Type B pancreatic cell (in vitro differentiated cells): ENCODE measurements at places on chromosomes 13 and 19.

GRCh38 chr19:33653684-33654083 is 31.9 kb downstream of the CHST8 start:
- no peaks in the 10 kb centered on the region for H3K4me1 ChIP-seq
- H3K27me3 ChIP-seq: peaks cover 10% of the 10 kb centered on the region
- no peak overlapping the region for H3K27ac ChIP-seq
- no peak for DNase-seq
- H3K4me3 ChIP-seq: no peak overlapping the region

DNA sequence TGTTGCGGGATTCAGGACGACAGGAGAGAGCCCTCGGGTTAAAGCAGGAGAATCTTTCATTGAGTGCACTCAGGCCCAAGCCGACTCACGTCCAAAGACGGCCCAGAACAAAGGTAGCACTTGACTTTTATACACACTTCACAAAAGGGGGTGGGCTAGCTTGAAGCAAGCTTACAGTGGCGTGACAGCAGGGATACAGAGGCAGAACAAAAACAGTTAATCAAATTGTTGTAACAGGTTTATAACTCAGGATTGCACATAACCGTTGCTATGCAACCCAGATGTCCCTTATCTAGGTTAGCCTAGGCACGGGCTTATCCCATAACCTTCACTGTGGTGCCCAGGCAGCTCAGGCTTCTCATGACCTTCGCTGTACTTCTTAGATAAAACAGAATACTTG is 2.0 kb downstream of the MED25 start:
- DNase-seq: no peak
- peaks cover 13% of the 10 kb centered on the region for H3K36me3 ChIP-seq
- H3K27me3 ChIP-seq: no peaks in the 10 kb centered on the region

- H3K4me3 ChIP-seq: peak within 1 kb of the TSS; percentile 89
- H3K4me1 ChIP-seq: peaks cover 42% of the 10 kb centered on the region
- DNase-seq: peak; percentile 82
- H3K36me3 ChIP-seq: peaks cover 3% of the 10 kb centered on the region
- H3K27ac ChIP-seq: peak within 1 kb of the TSS; percentile 14
- H3K27me3 ChIP-seq: peaks cover 72% of the 10 kb centered on the region
Observed at GRCh38 chr19:31349160-31349881, at the start of gene TSHZ3. Gene TSHZ3 (minus strand): TSS chr19:31349436. CDS start chr19:31349219, 217 bp downstream.

- H3K27me3 ChIP-seq: no peaks in the 10 kb centered on the region
- no peak overlapping the region for H3K4me3 ChIP-seq
- no peaks in the 10 kb centered on the region for H3K4me1 ChIP-seq
- H3K36me3 ChIP-seq: no peaks in the 10 kb centered on the region
Observed at GRCh38 chr13:42803563-42804204, 22.3 kb downstream of the FAM216B start.

- H3K27ac ChIP-seq: no peak overlapping the region
- no peaks in the 10 kb centered on the region for H3K27me3 ChIP-seq
- peaks cover 8% of the 10 kb centered on the region for H3K36me3 ChIP-seq
- no peaks in the 10 kb centered on the region for H3K4me1 ChIP-seq
Observed at GRCh38 chr13:95193509-95194230, 107.6 kb downstream of the ABCC4 start.

- no peaks in the 10 kb centered on the region for H3K27me3 ChIP-seq
- no peak overlapping the region for H3K4me3 ChIP-seq
- DNase-seq: no peak
- H3K36me3 ChIP-seq: no peaks in the 10 kb centered on the region
- H3K27ac ChIP-seq: no peak overlapping the region
Observed at GRCh38 chr13:82772816-82773215, 1109.5 kb downstream of the SLITRK1 start.

DNA sequence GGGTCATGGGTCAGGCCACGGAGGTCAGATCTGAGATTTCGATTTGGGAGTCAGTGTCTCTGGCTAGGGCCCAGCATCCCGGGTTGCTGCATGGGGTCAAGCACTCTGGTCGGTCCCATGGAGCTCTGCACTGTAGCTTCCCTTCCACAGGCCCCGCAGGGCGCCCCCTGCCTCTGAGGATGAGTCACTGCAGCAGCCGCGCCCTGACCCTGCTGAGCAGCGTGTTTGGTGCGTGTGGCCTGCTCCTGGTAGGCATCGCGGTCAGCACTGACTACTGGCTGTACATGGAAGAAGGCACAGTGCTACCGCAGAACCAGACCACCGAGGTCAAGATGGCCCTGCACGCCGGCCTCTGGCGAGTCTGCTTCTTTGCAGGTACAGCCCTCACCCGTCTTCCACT is 3.6 kb downstream of the CACNG7 start:
- no peak overlapping the region for H3K4me3 ChIP-seq
- H3K27ac ChIP-seq: no peak overlapping the region
- no peaks in the 10 kb centered on the region for H3K36me3 ChIP-seq
